Activated CD4-positive, alpha-beta T cell treated with anti-CD3 and anti-CD28 coated beads, Interleukin-2, amount 50 U/mL, for 4 hours (primary cell): ENCODE measurements at places on chromosomes 11 and 22.
A peak's percentile ranks its signal among the peaks of the same experiment; 100 is the strongest.

DNA sequence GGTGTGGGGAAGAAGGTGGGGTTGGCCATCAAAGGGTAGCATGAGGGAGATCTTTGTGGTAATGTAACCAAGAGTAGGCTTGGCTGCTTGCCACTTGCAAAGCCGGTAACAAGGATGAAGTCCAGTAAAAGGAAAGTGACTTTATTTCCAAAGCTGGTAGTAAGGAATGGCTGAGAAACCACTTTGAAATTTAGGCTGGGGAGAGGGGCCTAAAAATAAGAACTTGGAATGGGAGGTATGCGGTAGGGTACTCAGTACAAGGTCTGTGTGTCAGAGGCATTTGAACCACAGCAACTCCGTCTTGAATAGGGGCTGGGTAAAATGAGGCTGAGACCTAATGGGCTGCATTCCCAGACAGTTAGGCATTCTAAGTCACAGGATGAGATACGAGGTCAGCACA, 216.0 kb upstream of the ISX start:
- no peak for DNase-seq

- peak; percentile 75 for DNase-seq
These were observed 10.2 kb downstream of the PACS1 start for GRCh38 chr11:66080055-66080817.

DNA sequence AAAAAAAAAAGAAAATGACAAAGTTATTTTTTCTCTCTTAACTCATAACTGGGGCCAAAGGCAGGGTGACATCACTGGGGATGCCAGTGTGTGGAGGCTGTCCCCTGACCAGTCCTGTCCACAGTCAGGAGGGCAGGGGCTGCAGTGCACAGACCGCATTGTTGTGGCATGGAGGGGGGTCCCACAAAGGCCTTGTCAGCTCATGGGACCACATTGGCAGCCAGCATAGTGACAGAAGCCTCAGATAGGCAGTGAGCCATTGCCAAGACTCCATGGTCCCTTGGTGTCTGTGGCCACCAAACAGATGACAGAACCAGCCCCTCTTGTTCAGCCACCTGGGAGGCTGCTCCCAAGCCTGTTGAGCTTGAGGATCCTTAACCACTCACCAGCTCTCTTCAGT, 4.1 kb downstream of the TMEM80 start:
- no peak for DNase-seq

DNA sequence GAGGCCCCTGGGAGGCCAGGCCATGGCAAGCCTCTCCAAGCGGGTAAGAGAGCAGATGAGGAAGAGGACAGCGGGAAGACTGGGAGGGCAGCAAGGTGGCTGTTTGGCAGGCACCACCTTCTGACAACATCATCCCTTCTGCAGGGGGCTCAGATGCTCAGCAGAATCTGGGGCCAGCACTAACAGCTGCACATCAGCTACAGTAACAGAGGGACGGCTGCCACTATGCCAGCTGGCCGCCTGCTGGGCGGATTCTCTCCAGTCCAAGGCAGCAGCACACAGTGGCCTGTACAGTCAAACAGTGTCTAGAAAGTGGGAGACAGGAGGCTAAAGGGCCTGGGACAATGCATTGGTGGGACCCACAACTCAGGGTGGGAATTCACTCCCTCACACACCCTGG, 10.7 kb upstream of the TXN2 start:
- DNase-seq, result no peak

- peak; percentile 79 for DNase-seq
These were observed 29.2 kb upstream of the PLET1 start for GRCh38 chr11:112289588-112290492.

GRCh38 chr11:110098645-110099044, 5.5 kb downstream of the ZC3H12C start:
- DNase-seq, result no peak

GRCh38 chr22:30127749-30128166, 47.5 kb downstream of the HORMAD2 start:
- DNase-seq, result no peak

- no peak for DNase-seq
These were observed 32.1 kb downstream of the ARHGEF17 start for GRCh38 chr11:73340164-73340563.

GRCh38 chr11:17314904-17315426, 36.6 kb upstream of the NCR3LG1 start:
- DNase-seq, result no peak

DNA sequence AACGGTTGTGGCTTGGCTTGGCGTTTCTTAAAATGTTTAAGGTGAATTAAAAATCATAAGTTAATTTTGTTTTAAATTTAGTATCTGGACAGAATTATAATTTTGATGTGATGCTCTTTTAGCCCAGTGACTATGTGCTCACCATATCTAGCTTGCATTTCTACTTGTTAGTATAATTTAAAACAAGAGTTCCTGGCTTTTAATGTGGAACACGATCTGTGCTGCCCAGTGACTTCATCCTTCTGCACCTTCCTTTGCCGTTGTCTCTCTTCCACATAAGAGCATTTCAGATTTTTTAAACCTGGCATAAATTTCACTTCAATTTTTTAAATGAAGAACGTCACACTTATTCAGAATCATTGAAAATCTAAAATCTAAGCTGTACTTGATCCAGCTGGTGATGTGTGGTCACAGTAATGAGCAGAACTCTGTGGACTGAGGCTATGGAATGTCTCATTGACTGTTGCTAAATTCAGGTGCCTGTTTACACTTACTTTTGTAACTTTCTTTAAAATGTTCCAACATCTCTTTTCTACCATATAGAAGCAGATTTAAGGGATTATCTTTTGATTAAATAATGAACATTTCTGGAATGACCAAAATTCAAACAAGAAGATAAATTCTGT, 75.4 kb upstream of the ADSL start:
- DNase-seq, result no peak

GRCh38 chr11:7306900-7307299, 55.2 kb downstream of the SYT9 start:
- no peak for DNase-seq

DNA sequence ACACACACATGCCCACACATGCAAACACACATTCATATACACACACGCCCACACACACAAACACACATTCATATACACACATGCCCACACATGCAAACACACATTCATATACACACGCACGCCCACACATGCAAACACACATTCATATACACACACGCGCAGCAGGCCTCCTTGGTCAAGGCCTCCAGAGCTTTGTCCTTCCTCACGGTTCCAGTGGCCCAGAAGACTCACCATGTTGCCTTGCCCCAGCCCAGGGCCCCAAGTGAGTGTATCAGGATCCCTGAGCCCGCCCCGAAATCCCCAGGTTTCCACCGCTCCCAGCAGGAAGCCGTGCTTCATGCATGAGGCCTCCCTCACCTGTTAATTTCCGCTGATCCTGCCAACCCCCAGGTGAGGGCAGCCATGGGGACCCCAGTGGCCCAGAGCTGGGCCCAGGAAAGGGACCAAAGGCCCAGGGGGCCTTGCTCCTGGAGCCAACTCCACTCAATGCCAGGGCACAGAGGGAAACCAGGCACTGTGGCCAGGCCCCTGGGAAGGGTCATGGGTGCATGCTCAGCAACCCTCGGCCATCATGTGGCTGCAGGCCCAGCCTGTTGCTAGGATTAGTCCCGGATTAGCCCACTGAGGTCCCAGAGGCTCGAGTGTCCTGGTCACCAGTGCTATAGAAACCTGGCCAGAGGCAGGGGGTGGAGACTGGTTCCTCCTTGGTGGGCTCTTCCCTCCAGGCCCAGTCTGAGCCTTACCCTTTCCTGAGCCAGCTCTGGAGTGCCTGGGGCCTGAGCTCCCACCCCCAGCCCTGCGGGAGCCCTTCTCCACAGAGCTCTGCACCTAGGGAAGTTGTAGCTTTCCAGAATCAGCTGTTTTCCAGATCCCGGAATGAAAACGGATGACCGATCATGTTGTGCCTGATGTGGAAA, 34.4 kb downstream of the IGF2 start:
- no peak for DNase-seq

DNA sequence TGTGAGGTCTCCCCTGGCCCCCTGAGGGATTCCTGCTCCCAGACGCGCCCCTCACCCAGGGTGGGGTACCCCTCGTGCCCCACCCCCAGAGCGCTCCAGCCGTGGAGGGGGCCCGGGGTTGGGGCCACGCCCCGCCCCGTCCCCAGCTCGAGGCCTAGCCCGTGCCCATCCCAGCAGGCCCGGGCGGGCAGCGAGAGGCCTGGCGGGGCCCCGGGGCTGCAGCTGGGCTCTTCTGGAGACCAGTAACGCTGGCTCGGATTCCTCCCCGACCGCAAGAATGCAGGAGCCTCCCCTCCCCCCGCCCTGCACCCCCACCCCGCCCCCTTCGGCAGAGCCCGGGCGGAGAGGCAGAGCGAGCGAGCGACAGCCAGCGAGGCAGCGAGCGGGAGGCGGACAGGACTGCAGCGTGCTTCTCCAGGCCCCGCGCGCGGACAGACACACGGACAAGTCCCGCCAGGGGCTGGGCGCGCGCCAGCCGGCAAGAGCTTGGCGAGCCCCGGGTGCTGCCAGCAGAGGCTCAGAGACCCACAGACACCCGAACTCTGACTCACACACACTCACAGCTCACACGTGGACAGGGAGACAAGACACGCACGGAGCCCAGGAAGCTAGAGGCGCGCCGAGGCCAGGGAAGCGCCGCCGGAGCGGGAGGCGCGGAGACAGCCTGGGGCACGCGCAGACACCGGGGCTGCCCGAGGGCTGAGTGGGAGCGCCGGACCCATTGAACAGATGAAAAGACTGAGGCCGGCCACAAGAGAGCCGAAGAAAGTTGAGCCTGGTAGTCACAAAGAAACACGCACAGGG, 15.2 kb downstream of the BCL9L start:
- DNase-seq, result peak; percentile 59
